Activated CD4-positive, alpha-beta T cell treated with anti-CD3 and anti-CD28 coated beads for 36 hours (primary cell): ENCODE measurements at places on chromosomes 2 and 18. TPM values are rescaled to one million over a fixed set of nuclear protein-coding genes. Genes with fewer than 3 reads are reported as not detected.

Gene SKOR2
- total RNA-seq, result 0.21 TPM

Gene SFTPB
- total RNA-seq, result not detected

Gene SERPINB7
- total RNA-seq, result not detected

Gene SLC8A1
- total RNA-seq, result 1.9 TPM

Gene TSPYL6
- not detected for total RNA-seq

Gene PDE1A
- not detected for total RNA-seq

Gene TRABD2A
- 37.2 TPM for total RNA-seq

Gene SCG2
- not detected for total RNA-seq

Gene MC2R
- total RNA-seq, result not detected

Gene TEKT4
- not detected for total RNA-seq

Gene WDPCP
- total RNA-seq, result 8.2 TPM
